ENCODE measurements at places on chromosomes 13 and 19. TPM values are rescaled to one million over a fixed set of nuclear protein-coding genes. Genes with fewer than 3 reads are reported as not detected.

Gene ZNF382
- total RNA-seq: 2.1 TPM

Gene TEX30
- 35.4 TPM for total RNA-seq

Gene CALR3
- total RNA-seq: not detected

Gene RAD23A
- 151 TPM for total RNA-seq

Gene ZNF665
- 6.7 TPM for total RNA-seq

Gene PRODH2
- total RNA-seq: not detected

Gene RASL11A
- total RNA-seq: 6.4 TPM

Gene GNG7
- total RNA-seq: 0.25 TPM

Gene LRRC25
- not detected for total RNA-seq

Gene CAMSAP3
- total RNA-seq: not detected

Gene KANK3
- 40.5 TPM for total RNA-seq

Gene ZNF234
- total RNA-seq: 5.5 TPM

Gene SMIM44
- total RNA-seq: not detected

Gene DENND1C
- not detected for total RNA-seq

Data from mammary microvascular endothelial cell (primary cell).